ENCODE measurements at places on chromosomes 6 and 20.

DNA sequence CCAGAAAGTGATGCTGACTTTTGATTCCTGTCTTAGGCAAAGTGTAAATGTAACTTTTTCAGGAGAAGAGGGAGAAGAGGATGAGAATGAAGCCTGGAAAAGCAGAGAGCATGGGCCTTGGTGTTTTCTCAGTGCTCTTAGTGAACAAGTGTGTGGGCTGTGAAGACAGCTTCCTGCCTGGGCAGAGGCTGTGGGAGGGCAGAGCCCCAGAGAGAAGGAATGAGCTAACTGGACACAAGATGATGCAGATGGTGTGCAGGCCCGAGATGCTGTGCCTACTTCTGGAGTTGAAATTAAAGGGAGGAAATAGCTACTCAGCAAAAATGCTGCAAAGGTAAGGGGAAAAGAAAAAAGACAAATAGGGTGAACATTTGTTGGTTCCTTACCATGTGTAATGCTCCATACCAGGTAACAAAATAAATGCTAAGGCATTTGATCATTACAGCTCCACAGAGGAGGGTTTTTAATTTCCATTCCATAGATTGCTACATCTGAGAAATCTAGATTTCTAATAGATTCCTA lies 87.0 kb upstream of the CEP162 start:
- no peak for DNase-seq

GRCh38 chr6:135616655-135617054 lies 119.1 kb upstream of the AHI1 start:
- DNase-seq = no peak

GRCh38 chr6:162404951-162405350 lies 322.6 kb downstream of the PRKN start:
- DNase-seq = no peak

GRCh38 chr6:110897433-110897832 lies 22.8 kb downstream of the AMD1 start:
- no peak for DNase-seq

- no peak for DNase-seq
Observed at GRCh38 chr6:1760876-1761275, 151.2 kb downstream of the FOXC1 start.

DNA sequence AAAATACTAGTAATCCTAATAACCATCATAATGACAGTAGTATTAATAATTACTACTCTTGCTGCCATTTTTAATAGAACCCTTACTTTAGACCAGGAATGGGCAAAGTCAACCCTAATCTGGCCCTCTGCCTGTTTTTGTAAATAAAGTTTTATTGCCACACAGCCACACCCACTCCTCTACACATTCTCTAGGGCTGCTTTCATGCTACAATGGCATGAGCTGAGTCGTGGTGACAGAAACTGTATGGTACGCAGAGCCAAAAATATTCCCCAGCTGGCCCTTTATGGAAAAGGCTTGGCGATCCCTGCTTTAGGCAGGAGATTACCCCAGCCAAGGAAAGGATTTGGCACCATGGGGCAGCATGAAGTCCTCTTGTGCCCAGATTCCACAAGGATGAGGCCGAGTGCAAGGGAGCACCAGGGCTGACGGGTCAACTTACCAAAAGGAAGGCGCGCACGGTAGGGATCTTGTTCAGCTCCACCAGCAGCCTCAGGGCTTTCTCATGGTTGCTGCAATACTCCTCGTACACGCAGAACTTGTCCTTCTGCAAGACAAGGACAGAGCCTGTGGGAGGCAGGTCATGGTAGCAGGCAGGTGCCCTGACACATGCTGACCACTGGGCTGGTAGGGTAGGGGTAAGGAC lies 93.6 kb downstream of the PREX1 start:
- DNase-seq = no peak

- DNase-seq = no peak
Observed at GRCh38 chr6:71457929-71458328, 169.3 kb downstream of the OGFRL1 start.

DNA sequence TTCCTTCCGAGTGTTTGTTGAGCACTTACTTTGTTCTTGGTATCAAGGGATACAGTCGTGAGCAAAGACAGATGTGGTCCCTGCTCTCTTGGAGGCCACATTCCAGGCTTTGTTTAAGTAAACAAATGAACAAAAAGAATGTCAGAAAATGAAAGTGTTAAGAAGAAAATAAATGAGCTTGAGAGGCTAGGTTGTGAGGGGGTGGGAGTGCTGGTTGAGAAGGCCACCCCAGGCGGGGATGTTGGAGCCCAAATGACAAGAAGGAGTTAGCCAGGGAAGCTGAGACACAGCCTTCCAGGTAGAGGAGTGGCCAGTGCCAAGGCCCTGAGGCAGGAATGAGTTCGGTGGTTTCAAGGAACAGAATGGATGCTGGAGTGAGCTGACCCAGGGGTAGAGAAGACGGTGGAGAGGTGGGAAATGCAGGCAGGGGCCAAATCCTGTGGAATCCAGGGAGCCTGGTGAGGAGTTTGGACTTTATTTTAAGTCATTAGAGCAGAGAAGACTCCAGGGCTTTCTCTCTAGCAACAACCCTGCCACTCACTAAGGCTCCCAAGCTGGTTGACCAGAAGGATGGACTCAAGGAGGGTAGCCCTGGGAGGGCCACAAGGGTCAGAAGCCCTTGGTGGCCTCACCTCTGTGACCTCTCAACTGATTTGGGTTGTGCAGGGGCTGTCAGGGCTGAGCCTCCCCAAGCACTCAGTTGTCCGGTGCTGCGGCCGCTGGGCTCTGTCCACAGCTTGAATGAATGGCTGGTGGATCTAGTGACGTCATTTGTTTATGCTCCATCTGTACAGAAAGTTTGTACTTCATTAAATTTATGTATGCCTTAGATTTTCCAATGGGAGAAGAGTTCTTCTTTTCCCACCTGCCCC lies 66.0 kb upstream of the STX16 start:
- DNase-seq = no peak

GRCh38 chr20:35597186-35597585 lies 18.4 kb upstream of the SPAG4 start:
- no peak for DNase-seq

DNA sequence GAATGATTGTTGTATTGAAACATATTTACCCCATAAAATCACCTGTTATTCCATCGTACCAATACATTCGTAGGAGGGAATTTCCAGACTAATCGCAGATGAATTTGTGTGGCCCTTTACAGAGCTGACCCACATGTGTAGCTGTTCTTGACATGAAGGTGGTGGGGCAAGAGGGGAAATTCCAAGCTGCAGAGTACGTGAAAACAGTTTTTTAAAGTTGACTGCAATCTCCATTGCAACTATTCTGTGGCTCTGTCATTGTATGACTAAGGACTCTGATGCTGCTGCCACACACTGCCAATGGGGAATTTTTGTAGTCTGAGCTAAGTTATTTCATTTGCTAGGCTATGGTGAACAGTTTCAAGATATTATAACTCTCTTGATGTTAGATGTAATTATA lies 46.4 kb upstream of the ADTRP start:
- DNase-seq = no peak

DNA sequence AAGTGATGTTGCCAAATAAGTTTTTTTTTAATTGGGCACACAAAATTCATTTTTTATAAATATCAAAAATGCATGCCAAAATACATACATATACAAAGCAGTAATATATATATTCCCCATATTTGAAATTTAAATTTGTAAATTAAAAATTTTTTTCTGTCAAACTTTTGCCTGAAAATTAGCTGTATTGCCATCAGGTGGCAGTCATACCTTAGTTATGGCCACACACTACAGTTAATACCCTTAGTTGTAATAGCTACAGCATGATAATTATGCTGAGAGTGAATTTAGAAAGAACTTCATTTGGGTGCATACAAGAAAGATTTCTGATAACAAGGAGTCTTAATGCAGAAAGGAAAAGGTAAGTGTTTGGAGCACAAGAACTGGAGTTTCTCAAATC lies 46.2 kb upstream of the SDHAF4 start:
- no peak for DNase-seq

- no peak for DNase-seq
Observed at GRCh38 chr20:22958390-22958789, 76.7 kb upstream of the SSTR4 start.

GRCh38 chr6:119442776-119443184 lies 93.2 kb upstream of the MAN1A1 start:
- no peak for DNase-seq

DNA sequence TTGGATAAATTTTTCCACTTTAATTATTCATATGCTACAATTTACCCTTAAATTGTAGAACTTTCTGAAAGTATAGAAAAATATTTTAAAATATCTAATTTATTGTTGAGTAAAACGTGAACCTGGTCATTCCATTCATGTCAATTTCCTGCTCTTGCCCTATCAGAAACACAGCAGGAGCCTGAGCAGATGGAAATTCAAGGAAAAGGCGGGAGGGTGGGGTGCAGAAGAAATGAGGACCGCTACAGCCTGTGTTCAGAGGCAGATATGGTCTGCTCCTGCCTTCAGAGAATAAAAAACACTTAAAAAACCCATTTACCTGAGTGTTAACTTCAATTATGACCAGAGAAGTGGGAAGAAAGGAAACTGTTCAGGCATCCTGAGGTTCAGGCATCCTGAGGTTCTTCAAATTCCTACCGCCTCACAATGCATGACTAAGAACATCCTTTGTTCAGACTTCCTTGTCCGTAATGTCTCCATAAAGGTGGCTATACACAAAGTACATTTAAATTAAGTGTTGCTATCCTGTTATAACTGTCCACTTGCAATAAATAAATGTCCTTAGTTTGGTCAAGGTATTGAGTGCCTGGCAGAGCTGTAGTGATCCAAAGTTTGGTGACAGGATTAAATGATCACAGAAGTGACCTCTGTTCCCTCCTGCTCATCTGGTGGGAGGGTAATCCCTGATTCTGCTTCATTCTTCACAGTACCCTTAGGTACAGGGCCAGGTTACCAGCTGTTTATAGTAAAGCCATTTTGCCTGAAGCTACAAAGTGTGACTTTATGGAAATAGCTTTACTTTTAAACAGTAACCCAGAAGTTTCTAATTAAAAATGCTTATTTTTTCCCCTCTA lies 109.1 kb downstream of the MAN1A1 start:
- no peak for DNase-seq

DNA sequence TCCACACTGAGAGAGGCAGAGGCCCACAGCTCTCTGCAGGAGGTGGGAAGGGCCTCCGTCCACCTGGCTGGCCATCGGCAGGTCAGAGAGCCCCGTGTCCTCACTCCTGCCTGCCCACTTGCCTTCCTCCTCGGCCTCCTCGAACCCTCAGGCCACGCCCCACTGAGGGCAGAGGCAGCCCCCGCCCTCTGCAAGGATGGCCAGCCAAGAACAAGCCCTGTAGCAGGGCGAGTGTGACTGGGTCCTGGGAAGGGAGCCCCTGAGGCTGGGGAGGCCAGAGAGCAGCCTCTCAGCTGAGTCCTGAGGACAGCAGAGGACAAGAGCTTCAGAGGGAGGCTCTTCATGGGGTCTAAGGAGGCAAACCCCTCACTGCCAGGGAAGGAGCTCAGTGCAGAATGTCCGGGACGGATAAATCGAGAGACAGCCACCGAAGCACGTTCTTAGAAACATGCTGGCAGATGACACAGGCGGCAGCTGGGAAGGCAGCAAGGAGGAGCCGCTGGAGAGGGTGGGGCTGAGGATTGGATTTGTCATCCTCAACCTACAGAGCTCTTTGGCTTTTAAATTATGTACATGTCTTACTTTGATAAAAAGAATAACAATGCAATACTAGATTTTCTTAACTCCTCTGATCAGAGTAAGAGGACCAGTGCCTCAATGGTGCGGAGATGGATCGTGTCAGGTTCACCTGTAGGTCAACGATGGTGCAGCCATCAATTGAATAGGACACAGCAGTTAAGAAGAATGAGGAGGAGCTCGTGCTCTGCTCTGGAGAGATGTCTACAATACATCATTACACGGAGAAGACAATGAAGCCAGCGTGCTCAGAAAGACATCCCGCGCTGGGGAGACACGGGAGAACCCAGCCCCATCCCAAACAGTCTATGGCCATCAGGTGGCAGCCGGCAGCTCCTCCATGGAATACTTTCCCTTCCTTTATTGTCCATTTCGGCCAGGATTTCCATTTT lies 53.0 kb downstream of the GNAS-AS1 start:
- DNase-seq = no peak

GRCh38 chr20:813390-813789 lies 20.1 kb upstream of the FAM110A start:
- DNase-seq = no peak

GRCh38 chr6:156842598-156843250 lies 65.5 kb downstream of the ARID1B start:
- DNase-seq = no peak

DNA sequence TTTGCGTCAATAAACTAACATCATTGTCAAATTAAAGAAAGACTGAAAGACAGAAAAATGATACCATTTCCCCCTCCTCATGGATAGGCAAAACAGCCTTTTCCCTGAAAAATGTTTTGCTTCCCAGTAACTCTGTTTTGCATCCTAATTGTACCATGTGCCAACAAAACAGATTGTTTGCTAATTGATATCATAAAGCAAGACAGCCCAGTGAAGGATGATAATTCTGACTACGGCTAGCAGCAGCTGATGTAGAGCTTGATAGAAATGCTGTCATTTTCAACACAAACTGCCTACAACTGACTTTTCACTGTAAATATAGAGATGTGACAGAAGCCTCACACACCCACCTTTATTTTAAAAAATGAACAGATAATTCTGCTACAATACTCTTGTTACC lies 1061.6 kb downstream of the HACE1 start:
- no peak for DNase-seq

DNA sequence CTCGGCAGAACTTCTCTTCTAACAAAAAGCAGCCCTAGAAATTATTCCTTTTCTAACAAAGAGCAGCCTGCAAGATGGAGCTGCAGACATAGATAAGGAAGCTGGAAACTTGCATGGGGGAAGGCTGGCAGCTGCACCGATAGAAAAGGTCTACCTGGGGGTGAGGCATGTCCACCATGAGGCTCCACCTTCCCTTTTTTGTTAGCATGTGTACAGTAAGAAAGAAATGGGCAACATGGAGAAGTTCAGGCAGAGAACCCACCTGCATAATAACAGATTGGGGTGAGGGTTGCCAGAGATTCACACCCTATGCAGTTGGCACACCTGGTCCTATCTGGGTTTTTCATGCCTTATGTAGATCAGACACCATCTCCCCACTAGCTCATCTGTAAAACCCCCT lies 25.4 kb downstream of the ZNF311 start:
- DNase-seq = peak; percentile 47

DNA sequence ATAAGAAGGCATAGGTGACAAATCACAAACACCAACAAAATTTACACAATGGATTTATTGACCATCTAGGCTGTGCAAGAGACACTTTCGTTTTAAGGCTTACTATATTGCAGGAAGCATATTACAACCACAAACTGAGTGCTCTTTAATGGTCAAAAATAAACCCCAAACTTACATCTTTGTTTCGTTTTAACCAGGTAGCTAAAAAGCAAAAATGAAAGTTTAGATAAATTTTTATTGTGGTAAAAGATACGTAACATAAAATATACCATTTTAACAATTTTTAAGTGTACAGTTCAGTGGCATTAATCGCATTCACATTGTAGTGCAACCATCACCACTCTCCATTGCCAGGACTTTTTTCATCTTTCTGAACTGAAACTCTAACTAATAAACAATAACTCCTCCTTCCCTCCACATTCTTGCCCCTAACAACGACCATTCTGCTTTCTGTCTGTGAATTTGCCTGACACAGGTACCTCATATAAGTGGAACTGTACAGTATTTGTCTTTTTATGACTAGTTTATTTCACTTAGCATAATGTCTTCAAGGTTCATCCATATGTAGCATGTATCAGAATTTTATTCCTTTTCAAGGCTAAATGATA lies 32.3 kb upstream of the DUSP22 start:
- DNase-seq = no peak

- no peak for DNase-seq
Observed at GRCh38 chr20:50387996-50388332, 122.2 kb upstream of the PTPN1 start.

Data from HL-60 (cell line).